Stimulated activated CD8-positive, alpha-beta memory T cell treated with anti-CD3 and anti-CD28 coated beads, Interleukin-7, amount 100 ng/mL, for 1 hour (primary cell): ENCODE measurements at places on chromosomes 2 and 18.

DNA sequence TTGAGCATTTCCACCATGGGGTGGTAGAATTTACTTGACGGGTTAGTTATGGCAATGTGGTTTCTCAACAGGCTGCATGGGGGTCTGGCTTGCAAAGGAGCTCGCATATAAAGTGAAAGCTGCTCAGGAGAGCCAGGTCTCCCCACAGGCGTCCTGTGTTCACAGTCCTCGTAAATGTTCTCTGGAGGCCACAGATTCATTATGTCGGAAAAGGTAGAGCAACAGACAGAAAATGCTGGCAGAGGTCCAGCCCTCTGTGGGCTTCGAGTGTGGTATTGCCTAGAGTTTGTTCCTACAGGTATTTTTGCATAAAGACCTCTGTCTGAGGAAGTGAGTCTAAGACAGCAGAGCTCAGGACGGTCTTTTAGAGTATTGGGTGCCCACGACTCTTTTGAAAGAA, 96.4 kb downstream of the CDCA7 start:
- no peak for DNase-seq

DNA sequence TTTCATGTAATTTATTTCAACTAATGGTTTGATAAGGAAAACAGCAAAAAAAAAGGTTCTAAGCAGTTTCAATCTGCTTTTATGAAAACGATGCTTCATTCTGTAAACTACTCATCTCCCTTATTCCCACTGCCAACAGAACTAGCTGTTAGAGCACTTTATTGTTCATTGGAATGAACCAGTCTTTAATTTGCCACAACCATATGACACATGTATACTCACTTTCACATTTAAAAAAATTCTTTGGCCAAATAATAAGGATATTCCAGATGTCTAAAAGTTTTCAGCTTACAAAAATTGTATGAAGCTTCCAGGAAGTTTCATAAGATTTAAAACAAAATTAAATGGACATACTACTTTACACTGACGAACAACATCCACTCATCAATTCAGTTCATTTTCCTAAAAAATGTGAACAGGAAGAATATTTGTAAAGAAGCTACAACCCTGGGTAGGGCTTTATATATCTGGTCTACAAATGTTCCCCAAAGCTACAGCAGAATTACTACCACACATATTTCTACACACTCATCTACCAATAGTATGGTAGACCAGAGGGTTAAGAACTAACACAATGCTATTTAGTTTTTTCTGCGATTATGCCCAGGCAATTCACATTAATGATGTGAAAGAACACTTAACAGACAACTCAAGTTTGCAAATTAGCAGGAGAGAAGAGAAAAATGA, 37.7 kb downstream of the ZNF521 start:
- DNase-seq = no peak

- DNase-seq = no peak
Observed at GRCh38 chr2:105553538-105554196, 154.8 kb upstream of the FHL2 start.

DNA sequence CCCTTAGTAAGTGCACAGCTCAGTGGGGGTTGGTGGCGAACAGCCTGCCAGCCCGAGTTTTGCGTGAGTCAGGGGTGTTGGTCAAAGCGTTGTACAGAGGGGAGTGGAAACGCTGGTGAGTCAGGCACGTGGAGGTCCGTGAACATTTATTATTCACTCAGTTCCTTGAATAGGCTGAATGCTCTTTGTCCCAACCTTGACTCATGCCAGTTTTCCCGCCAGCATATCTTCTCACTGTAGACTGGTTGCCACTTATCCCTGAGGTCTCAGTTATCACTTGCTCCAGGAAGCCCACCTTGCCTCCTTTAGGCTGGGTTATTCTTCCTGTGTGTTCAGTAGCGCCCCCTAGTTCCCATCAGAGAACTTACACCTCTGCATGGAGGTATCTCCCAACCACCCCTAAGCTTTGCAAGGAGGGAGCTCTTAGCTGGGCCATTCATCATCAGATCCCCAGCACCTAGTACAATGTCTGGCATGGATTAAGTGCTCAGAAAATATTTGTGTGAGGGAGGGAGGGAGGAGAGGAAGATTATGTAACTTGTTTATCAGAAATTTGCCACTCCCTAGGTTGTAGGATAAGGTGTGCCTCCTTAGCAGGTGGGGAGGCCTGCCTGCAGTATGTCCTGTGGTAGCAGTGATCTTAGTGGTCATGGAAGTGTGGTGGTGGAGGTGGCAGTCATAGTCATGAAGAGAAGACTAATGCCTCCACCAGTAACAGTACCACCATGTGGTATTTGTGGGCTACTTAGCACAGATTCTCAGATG, 72.1 kb downstream of the CABLES1 start:
- DNase-seq = no peak

- no peak for DNase-seq
Observed at GRCh38 chr2:160194351-160194750, 5.7 kb downstream of the ITGB6 start.

DNA sequence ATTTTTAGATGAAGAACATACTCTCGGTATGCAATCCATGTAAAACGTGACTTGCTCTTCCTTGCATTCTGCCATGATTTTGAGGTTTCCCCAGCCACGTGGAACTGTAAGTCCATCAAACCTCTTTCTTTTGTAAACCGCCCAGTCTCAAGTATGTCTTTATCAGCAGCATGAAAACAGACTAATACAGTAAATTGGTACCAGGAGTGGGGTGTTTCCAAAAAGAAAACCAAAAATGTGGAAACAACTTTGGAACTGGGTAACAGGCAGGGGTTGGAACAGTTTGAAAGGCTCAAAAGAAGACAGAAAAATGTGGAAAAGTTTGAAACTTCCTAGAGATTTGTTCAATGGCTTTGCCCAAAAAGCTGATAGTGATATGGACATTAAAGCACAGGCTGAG, 1957.9 kb downstream of the SUCLG1 start:
- DNase-seq = no peak

DNA sequence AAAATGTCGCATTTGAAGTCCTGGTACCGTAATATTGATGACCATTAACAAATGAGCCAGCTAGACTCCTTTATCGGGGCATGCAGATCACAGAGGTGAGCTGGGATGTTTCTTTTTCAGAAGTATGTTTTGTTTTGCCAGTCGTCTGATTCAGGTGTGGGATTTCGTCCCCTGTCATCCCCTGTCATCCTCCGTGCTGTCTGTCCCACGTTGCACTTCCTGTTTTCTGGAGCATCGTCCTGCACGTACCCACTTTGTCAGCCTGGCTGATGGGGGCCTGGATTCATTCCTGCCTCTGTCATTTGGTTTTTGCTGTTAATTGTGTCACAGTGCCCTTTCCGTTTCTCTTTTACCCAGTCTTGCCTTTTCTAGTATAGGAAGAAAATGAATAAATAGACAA, 72.8 kb downstream of the ASAP2 start:
- DNase-seq = no peak

GRCh38 chr2:102366406-102367112, 11.0 kb downstream of the IL18R1 start:
- DNase-seq = no peak
